ENCODE measurements at places on chromosomes 2 and 18.

GRCh38 chr18:50009773-50010335, 185.1 kb downstream of the MYO5B start:
- peak; percentile 54 for DNase-seq

- DNase-seq = no peak
Measured at GRCh38 chr2:224885836-224886547, 156.3 kb downstream of the DOCK10 start.

GRCh38 chr2:16665748-16666448, at the start of gene CYRIA:
TSS of gene CYRIA (minus strand) at chr2:16665834. CDS start at chr2:16588119, 77,715 bp downstream.
- DNase-seq = peak; percentile 56

- DNase-seq = no peak
Measured at GRCh38 chr2:231299267-231299666, 96.2 kb upstream of the B3GNT7 start.

GRCh38 chr2:232872826-232873225, 2.8 kb downstream of the SNORC start:
- no peak for DNase-seq

DNA sequence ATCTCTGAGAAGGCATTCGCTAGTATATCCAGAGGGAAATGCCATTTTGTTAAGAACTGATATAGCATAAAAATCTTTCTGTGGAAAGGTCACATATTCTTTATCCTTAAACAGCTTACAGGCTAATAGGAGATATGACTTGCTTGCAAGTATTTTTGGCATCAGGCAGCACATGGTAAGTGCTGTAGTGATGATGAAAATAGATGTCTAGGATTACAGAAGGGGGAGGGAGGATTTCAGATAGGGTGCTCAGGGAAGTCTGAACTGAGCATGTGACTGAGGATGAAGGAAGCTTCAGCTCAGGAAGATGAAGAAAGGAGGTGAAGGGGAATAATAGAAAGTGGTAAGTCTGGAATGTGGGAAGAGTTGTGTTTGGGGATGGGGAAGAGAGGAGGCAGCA, 158.5 kb upstream of the NOSTRIN start:
- no peak for DNase-seq

Data from retina (tissue), 1 donor.